Foreskin keratinocyte (primary cell): ENCODE measurements at places on chromosomes 2 and 18. TPM values are rescaled to one million over a fixed set of nuclear protein-coding genes. Genes with fewer than 3 reads are reported as not detected.

The FAM110C gene
- total RNA-seq: 10.6 and 11.9 TPM in 2 replicates

DNA sequence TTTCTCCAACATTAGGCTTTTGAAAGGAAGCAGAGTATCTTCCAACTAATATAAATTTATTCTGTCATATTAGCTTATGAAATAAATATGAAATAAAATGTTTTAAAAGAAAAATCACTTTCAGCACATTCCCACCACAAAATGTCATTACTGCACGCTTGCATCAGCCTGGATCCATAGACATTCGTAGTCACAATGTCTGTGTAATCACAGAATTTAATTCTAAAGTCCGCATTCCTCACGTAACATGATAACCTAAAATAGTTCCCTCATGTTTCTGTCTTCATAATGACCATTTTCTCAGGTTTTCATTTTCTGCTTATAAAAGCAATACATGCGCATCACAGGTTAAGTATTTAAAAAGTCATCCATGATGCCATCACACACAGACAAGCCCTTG lies 47.1 kb downstream of the HDAC4 start:
- no peak for DNase-seq

- DNase-seq: peak; percentile 62
These were observed 272.3 kb upstream of the COL3A1 start for GRCh38 chr2:188701836-188702235.

DNA sequence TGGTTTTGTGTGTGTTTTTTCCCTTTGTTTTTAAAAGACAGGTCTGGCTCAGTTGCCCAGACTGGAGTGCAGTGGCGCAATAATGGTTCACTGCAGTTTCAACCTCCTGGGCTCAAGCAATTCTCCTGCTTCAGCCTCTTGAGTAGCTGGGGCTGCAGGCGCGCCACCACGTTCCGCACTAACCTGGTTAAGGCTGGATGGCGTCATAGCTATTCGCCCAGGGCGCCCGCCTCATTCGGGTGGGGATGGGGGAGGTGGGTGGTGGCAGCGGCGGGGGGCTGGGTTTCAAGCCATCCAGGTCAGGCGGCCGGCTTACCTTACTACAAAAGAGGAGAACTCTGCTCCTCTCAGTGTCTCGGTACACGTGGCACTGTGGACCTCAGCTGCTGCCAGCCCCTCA lies 42.8 kb downstream of the EEF1B2 start:
- no peak for DNase-seq

- DNase-seq: no peak
These were observed 371 bp downstream of the MDH1B start for GRCh38 chr2:206764673-206765241.
